ENCODE measurements at places on chromosomes 12 and 14.

DNA sequence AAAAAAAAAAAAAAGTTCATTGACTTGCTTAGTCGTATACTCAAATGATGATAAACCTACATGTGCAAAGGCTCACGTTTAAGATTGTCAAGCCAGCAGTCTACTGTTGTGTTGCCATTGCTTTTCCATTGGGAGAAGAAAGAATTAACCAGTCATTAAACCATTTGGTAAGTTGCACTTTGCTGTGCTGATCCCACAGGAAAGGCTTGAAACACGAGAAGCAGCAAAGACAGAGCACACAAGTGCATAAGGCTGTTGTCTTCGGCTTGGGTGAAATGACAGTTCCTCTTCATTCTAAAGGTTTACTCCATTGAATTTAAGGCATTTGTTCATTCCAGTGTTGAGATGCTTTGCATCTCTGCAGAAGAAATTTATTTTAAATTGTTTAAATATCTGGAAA lies 50.1 kb downstream of the ZC3H14 start:
- no peak for DNase-seq

GRCh38 chr14:22427771-22428231 lies 161.2 kb downstream of the DAD1 start:
- no peak for DNase-seq

- DNase-seq = no peak
Observed at GRCh38 chr14:68519671-68520187, 273.1 kb downstream of the ZFP36L1 start.

- no peak for DNase-seq
Observed at GRCh38 chr12:56256326-56256960, 1.7 kb downstream of the ANKRD52 start.

GRCh38 chr12:11702959-11703358 lies 53.5 kb downstream of the ETV6 start:
- no peak for DNase-seq

DNA sequence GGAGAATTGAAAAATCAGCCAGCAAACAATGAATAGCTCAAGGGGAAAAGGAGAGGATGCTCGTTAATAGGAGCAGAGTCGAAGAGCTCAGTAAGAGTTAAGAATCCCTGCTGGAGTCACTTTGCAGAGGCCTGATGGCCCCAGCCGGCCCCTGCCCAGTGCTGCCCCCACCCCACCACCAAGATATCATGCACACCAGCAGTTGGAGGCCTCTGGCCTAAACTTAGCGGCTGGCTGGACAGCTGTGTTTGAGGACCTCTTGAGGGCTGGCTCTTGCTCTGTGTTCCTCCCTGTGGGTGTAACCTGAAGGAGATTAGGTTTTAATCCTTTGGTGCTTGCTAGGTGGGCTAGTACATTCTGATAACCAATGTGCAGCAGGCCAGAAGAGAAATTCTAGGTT lies 142.0 kb downstream of the PLXNC1 start:
- no peak for DNase-seq

GRCh38 chr12:4331221-4331620 lies 10.2 kb downstream of the TIGAR start:
- DNase-seq = no peak

- DNase-seq = no peak
Observed at GRCh38 chr12:65944637-65945036, 120.4 kb downstream of the HMGA2 start.

- no peak for DNase-seq
Observed at GRCh38 chr14:68413509-68413908, 379.4 kb downstream of the ZFP36L1 start.

- peak; percentile 41 for DNase-seq
Observed at GRCh38 chr12:119154435-119154818, 24.3 kb upstream of the HSPB8 start.

DNA sequence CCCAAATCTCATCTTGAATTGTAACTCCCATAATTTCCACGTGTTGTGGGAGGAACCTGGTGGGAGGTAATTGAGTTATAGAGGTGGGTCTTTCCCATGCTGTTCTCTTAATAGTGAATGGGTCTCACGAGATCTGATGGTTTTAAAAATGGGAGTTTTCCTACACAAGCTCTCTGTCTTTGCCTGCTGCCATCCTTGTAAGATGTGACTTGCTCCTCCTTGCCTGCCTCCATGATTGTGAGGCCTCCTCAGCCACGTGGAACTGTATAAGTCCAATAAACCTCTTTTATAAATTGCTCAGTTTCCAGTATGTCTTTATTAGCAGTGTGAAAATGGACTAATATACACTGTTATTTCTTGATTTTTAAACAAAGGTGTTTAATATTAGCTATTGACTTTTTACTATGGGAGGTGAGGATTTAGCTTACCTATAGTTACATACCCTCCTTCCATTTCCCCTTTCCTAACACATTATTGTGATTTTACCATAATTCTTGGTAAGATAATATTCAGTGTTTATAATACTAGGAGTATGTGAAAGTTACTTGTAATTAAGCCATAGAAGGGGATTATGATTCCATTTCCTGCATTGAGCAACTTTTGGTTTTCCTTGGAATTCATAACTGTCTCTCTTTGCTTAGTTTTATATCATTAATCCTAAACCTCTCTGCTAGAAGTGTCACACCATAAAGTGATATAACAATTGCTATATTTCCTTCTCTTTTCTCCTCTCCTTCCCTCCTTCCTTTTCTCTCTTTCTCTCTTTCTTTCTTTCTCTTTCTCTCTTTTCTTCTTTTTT lies 151.0 kb upstream of the KRAS start:
- DNase-seq = no peak

DNA sequence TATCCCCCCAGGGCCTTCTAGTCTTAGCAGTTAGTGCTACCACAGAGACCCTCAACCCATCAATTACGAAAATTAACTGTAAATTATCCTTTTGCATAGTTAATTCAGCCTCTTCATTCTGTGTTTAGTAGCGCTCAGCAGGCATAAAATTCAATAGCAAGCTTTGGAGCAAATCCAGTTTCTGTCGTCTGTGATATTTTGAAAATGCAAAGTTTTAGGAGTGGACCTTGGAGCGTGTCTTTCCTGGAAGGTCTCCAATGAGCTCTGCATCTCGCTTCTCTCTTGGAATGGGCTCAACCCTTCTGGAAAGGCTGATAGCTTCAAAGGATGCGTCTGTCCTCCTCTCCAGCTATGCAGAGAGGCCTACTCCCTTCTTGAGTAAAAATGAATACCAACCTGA lies 222.9 kb downstream of the SLC15A4 start:
- DNase-seq = no peak

DNA sequence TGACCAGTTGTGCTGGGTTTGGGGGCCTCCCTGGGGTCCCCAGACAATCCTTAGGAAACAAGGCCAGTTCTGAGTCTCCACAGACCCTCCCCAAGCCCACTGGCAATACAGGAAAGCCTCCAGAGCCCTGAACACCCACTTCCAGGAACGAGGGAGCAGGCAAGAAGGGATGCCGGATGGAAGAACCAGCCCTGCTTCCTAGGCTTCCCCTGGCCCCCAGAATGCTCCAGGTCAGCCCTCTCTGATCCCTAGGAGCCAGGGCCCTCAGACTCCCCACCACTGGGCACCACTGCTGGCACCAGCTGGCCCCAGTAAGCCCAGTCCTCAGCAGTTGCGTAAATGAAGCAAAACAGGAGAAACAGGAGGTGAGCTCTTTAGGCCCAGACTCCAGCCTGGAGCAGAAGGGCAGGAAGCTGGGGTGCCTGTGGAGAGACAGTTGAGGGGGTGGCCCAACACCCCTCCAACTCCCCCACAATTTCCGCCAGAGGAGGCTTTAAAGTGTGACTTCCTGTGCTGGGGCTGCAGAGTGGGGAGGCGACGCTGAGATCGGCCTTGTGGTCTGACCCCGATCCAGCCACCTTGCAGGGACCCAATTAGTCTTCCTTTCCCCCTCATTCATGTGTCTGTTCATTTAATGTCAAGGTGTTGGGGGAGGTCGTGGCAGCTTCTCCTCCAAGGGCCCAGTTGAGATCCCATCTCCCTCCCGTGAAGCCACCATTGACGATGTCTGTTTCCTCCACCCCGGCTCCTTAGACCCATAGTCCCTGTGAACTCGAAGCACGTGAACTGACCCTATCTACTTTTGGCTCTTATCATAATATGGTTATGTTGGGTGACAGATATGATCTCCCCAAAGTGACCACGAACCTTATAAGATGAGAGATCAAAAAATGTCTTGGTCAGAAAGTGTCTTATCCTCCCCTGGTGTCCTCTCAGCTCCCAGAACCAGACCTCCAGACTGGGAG lies 4.7 kb downstream of the TNFRSF1A start:
- no peak for DNase-seq
